ENCODE measurements at places on chromosomes 12 and 14. TPM values are rescaled to one million over a fixed set of nuclear protein-coding genes. Genes with fewer than 3 reads are reported as not detected.

KRT79 gene
- not detected for total RNA-seq

INF2 gene
- total RNA-seq: 195 TPM

CLEC12A gene
- not detected for total RNA-seq

PELI2 gene
- total RNA-seq: 0.28 TPM

TAPBPL gene
- 7.8 TPM for total RNA-seq

SMIM41 gene
- not detected for total RNA-seq

AKAP6 gene
- total RNA-seq: 0.82 TPM

OVCH1 gene
- total RNA-seq: not detected

FGF6 gene
- total RNA-seq: not detected

GPR162 gene
- total RNA-seq: 1.3 TPM

CDH24 gene
- total RNA-seq: 9.0 TPM

CCND2 gene
- 1.5 TPM for total RNA-seq

TBX5 gene
- not detected for total RNA-seq

LMNTD1 gene
- total RNA-seq: 0.13 TPM

FBXO21 gene
- total RNA-seq: 37.8 TPM

LRRK2 gene
- 0.13 TPM for total RNA-seq

CFAP73 gene
- total RNA-seq: 0.10 TPM

CTSG gene
- total RNA-seq: not detected

SLC5A8 gene
- total RNA-seq: not detected

PGF gene
- total RNA-seq: 7.3 TPM

POLR3B gene
- total RNA-seq: 8.2 TPM

EFS gene
- not detected for total RNA-seq

SERPINA12 gene
- not detected for total RNA-seq

DAD1 gene
- 163 TPM for total RNA-seq

DBX2 gene
- total RNA-seq: not detected

KRT2 gene
- 0.33 TPM for total RNA-seq

LGR5 gene
- 1.9 TPM for total RNA-seq

CRIP1 gene
- total RNA-seq: 1,056 TPM

DAAM1 gene
- 13.3 TPM for total RNA-seq

IL26 gene
- not detected for total RNA-seq

P2RX7 gene
- total RNA-seq: 0.23 TPM

FAM234B gene
- total RNA-seq: 5.4 TPM

ZDHHC22 gene
- total RNA-seq: 0.46 TPM

MIP gene
- total RNA-seq: not detected

P2RX2 gene
- 1.2 TPM for total RNA-seq

FITM1 gene
- total RNA-seq: 0.46 TPM

BCL2L2 gene
- 18.9 TPM for total RNA-seq

DEGS2 gene
- 4.9 TPM for total RNA-seq

SPIC gene
- total RNA-seq: not detected

NELL2 gene
- total RNA-seq: 0.28 TPM

KLRC2 gene
- not detected for total RNA-seq

OXA1L gene
- total RNA-seq: 71.3 TPM

PRB2 gene
- total RNA-seq: not detected

PMEL gene
- 1.2 TPM for total RNA-seq

OTUB2 gene
- total RNA-seq: 3.4 TPM

MMP19 gene
- 0.05 TPM for total RNA-seq

CLEC7A gene
- total RNA-seq: not detected

KRT7 gene
- total RNA-seq: 16.8 TPM

SAMD4A gene
- 15.2 TPM for total RNA-seq

TCP11L2 gene
- total RNA-seq: 3.5 TPM

KRT71 gene
- total RNA-seq: not detected
